ENCODE measurements at places on chromosomes 13 and 19.
A peak's percentile ranks its signal among the peaks of the same experiment; 100 is the strongest.

- DNase-seq, result no peak
Observed at GRCh38 chr19:46481223-46481848, 10.0 kb upstream of the PNMA8A start.

GRCh38 chr13:21344662-21345176 lies 114.4 kb downstream of the ZDHHC20 start:
- DNase-seq, result no peak

DNA sequence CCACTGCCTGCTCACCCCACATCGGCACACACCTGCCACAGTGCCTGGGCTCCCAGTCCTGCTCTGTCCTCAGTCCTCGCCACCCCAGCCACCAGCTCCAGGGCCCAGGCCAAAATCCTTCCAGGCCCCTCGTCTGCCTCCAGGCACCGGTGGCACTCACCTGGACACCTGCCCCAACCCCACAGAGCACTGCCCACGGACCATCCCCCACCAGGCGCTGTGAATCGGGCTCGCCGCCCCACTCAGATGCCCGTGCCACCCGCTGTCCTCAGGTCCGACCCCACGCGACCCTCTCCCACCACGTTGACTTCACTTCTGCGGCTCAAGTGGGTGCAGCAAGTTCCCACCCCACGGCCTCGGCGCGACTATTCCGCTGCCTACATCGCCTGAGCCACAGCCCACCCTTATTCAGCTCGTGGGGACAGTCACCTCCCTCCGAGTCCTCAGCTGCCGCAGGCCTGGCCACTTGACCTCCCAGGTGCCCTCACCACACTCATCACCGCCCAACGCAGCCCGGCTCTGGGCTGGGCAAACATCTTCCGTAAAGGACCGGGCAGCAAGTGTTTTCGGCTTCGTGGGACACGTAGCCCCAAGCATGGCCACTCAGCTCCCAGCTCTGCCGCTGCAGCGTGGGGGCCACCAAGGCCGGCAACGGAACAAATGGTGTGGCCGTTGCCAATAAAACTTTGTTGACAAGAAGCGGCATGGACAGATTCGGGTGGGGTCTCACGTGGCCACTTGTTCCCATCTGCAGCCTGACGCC lies 5.7 kb downstream of the PIP5K1C start:
- no peak for DNase-seq

DNA sequence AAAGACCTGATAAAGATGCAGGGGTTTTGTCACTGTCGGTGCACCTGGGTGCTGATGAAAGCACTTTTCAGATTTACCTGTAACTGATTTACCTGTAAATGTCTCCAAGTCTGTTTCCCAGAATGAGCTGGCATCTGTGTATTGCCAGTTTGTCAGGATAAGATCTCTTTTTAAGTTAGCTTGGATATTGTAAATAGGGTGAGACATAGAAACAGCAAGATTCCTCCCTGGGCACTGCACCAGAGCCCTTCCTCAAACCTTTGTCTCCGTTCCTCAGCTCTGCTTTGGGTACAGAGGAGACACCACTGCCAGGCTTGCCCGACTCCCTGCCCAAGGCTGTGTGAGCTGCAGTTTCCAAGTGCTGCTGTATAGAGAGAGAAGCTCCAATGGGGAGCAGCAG lies 158.6 kb downstream of the TNFRSF19 start:
- no peak for DNase-seq

DNA sequence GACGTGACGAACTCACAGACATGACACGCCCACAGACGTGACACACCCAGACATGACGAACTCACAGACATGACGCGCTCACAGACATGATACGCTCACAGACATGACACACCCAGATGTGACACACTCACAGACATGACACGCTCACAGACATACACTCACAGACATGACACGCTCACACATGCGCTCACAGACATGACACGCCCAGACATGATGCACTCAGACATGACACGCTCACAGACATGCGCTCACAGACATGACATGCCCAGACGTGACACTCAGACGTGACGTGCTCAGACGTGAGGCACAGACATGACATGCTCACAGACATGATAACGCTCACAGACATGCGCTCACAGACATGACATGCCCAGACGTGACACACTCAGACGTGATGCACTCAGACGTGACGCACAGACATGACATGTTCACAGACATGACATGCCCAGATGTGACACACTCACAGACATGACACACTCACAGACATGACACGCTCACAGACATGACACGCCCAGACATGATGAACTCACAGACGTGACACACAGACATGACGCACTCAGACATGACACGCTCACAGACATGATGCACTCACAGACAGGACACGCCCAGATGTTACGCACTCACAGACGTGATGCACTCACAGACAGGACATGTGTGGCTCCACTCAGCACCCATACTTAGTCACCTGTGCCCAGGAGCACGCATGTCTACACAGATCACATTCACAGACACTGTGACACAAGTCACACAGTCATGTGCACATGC lies 8.1 kb downstream of the ERFL start:
- no peak for DNase-seq

DNA sequence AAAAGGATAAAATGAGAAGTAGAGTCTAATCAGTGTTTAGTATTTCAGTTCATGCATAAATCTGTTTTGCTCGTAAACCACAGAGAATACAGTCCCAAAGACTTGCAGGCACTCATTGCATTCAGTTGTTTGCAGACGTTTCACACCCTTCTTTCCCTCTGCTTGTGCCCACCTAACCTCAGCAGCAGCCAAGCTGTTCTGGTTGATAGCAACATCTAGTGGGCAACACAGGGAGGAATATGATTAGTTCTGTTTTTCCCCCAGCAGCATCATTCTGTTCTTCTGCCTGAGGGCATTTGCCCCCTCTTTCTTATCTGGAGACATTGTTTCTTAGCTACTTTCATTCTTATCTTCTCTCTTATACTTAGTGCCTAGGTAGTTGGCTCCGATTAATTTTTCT lies 135.6 kb downstream of the PAN3 start:
- no peak for DNase-seq

GRCh38 chr19:12779162-12779993 lies 4.0 kb upstream of the HOOK2 start:
- no peak for DNase-seq

GRCh38 chr19:12838182-12838885 lies at the start of gene MAST1:
Gene MAST1, plus strand, starts transcription at chr19:12838515. Its CDS starts 58 bp downstream, at chr19:12838573.
- DNase-seq, result peak; percentile 36

GRCh38 chr13:95083758-95084157 lies 217.5 kb downstream of the ABCC4 start:
- DNase-seq, result no peak

DNA sequence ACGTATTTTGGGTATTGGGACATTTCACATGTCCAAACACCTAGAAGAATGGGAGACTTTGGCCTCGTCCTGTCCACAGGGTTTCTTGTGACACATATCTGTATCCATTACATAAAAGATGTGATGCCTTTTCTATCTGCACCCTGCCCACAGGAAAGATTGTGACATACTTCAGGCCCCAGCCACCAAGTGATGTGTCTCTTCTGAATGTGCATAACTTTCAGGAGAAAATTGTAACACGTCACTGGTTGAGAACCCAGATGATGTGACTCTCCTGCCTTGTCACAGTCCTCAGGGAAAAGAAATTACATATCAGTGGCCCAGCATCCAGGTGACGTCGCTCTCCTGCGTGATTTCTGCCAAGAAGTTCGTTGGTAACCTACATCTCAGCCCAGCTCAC lies 21.0 kb upstream of the ZNF681 start:
- DNase-seq, result no peak

All from stimulated activated CD8-positive, alpha-beta memory T cell treated with anti-CD3 and anti-CD28 coated beads, Interleukin-15, amount 100 ng/mL, for 48 hours (primary cell).